ENCODE measurements at places on chromosomes 5 and 9. TPM values are rescaled to one million over a fixed set of nuclear protein-coding genes. Genes with fewer than 3 reads are reported as not detected.

- no peak for DNase-seq
Measured at GRCh38 chr5:94024101-94024500, 282.7 kb upstream of the POU5F2 start.

DNA sequence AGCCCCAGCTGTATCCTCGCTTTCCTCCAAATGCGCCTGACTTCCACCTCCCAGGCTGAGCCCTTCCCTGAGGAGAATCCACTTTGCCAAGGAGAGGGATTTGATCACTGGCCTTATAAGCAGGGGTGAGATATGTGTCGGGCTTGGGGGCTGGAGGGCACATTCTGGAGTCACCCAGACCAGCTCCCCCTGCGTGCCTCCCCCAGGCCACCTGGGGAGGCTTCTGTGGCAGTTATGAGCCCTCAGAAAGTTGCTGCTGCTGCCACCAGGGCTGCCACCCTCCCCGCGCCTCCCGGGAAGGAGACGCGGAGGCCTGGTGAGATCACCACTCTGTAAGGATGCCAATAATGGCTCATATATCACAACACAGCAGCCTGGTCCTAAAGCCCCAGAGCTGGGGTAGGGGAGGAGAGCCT lies 211.5 kb downstream of the PAPPA start:
- DNase-seq = no peak

DNA sequence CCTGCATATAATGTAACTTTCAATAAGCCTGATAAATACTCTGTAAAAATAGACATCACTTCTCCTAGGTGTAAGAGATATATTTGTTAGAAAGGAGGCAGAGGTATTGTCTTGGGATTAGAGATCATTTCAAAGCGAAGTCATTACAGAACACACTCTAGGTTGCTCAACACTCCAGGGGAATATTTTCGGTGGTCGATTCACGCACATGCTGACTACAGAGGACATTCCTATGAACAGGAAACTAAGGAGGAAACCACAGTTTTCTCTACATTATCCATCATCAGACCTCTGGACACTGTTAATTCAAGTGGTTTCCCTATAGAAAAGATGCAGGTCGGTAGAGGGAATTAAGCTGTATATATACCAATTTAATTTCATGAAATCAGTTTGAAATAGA lies 370.0 kb downstream of the NDUFS4 start:
- no peak for DNase-seq

Gene CCL28
- 7.7 TPM for total RNA-seq

GRCh38 chr5:6333182-6333905 lies 45.0 kb downstream of the MED10 start:
- DNase-seq = no peak

DNA sequence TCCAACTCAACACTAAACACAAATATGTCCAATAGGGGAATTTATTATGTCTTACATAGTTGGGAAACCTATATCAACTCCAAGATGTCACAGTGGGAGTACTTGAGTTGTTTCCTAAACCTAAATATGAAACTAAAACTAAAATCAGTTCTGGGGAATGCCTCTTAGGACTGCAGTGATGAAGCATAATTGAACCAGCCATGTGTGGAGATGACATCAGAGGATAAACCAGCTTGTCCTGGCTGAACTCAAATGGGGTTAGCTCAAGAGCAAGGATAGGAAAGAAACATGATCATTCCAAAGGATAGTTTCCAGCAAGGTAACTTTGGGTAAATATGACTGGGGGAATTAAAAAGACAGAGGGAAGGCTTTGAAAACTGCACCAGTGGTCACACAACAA lies 88.9 kb upstream of the PLPPR1 start:
- DNase-seq = no peak

DNA sequence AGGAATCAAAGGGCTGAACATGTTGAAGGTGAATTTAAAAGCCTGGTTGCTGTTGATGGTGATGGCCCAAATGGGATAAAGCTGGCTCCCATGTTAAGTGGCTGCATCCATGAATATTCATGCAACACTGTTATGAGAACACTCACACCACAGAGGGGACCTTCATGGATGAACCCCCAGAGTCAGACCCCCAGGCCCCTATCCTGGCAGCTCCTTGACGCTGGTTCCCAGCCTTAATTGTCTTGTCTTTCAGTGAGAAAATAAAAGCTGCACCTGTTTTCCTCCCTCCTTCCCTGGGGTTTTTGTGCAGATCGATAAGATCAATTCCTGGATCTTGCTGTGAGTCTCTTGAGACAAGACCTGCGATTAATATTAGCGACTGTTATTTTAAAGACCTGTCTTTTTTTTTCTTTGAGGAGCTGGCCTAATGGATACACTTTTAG lies 371.7 kb downstream of the ICE1 start:
- no peak for DNase-seq

DNA sequence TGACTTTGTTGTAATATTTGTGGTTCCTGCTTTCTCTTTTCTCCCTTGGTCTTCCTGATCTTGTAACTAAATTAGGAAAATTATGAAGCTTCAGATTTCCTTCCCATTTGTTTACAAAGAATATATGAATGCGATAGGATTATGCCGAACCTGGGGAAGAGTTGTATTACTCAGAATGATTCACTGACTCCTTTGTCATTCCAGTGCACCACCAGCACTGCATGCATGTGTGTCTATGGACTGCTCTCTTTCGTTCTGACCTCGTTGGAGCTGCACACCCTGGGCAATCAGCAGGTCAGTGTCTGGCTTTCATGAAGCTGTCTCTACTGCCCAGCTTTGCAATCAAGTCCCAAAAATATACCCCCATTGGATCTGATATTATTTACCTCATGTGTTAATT lies 25.5 kb downstream of the NUP188 start:
- DNase-seq = no peak

DNA sequence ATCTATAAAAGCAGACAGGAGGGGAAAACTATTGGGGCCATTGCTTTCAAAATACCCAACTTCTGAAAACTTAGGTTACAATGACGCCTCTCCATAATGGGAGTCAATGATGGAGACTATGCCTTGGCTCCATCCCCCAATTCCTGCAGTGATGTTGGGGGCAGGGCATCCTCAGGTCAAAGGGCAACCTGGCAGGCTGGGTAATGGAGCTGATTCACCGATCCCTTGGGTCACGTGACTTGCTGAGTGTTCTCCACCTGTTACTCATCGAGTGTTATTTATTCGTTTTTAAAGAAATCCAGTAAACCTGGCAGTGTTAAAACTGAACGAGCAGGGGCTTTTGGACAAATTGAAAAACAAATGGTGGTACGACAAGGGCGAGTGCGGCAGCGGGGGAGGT lies 244.4 kb downstream of the FAM114A2 start:
- no peak for DNase-seq

DNA sequence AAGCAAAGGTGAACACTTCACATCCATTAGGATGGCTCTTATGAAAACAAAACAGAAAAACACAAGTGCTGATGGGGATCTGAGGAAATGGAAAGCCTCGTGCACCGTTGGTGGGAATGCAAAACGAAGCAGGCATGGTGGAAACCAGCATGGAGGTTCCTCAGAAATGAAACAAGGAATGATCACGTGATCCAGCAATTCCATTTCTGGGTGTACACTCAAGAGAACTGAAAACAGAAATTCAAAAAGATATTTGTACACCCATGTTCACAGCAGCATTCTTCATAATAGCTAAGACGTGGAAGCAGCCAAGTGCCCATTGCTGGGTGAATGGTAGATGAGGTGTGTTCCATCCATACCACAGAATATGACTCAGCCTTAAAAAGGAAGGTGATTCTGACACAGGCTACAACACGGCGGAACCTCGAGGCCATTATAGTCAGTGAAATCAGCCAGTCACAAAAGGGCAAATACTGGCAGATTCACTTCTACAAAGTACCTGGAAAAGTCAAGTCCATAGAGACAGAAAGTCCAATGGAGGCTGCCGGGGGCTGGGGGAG lies 87.2 kb upstream of the RAPGEF1 start:
- DNase-seq = no peak

Gene PAPPA
- total RNA-seq = 2.9 TPM

- no peak for DNase-seq
Measured at GRCh38 chr5:119811458-119811857, 182.1 kb downstream of the FAM170A start.

Gene SLCO6A1
- total RNA-seq = not detected

- DNase-seq = no peak
Measured at GRCh38 chr5:9268226-9268625, 277.6 kb downstream of the SEMA5A start.

GRCh38 chr9:129558063-129558550 lies 62.8 kb downstream of the C9orf50 start:
- no peak for DNase-seq

GRCh38 chr5:110086658-110087388 lies 397.1 kb downstream of the MAN2A1 start:
- no peak for DNase-seq

GRCh38 chr5:178560911-178561310 lies 29.3 kb downstream of the COL23A1 start:
- DNase-seq = no peak

Gene PHF24
- total RNA-seq = 0.23 TPM

- peak; percentile 79 for DNase-seq
Measured at GRCh38 chr9:35907711-35908503, 1.4 kb upstream of the SPAAR start.

Gene P4HA2
- total RNA-seq = 79.0 TPM

DNA sequence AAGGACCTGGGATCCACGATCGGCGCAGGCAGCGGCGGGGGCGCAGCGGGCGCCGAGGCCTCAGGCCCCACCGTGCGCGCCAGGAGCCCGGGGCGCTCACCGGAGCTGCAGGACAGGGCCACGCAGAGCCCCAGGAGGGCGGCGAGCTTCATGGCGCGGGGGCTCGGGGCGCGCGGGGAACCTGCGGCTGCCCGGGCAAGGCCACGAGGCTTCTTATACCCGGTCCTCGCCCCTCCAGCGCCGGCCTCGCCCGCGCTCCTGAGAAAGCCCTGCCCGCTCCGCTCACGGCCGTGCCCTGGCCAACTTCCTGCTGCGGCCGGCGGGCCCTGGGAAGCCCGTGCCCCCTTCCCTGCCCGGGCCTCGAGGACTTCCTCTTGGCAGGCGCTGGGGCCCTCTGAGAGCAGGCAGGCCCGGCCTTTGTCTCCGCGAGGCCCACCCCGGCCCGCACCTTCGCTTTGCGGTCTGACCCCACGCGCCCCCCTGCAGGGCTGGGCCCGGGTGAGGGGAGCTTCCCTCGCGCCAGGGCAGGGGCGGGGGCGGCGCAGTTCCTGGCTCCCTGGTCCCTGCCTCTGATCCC lies at the start of gene SCGB3A1:
TSS of gene SCGB3A1 (minus strand) at position 189 of the 577 bp plus-strand sequence. CDS start at position 152, 37 bp downstream.
- peak; percentile 81 for DNase-seq

Gene STING1
- 102 TPM for total RNA-seq

Gene SPINK6
- not detected for total RNA-seq

Gene GRXCR2
- not detected for total RNA-seq

GRCh38 chr9:88773627-88774244 lies 217.5 kb upstream of the S1PR3 start:
- no peak for DNase-seq
